Kidney capillary endothelial cell (primary cell): ENCODE measurements at places on chromosomes 2 and 18.

- DNase-seq: no peak
Measured at GRCh38 chr2:64582774-64583340, 58.7 kb downstream of the AFTPH start.

DNA sequence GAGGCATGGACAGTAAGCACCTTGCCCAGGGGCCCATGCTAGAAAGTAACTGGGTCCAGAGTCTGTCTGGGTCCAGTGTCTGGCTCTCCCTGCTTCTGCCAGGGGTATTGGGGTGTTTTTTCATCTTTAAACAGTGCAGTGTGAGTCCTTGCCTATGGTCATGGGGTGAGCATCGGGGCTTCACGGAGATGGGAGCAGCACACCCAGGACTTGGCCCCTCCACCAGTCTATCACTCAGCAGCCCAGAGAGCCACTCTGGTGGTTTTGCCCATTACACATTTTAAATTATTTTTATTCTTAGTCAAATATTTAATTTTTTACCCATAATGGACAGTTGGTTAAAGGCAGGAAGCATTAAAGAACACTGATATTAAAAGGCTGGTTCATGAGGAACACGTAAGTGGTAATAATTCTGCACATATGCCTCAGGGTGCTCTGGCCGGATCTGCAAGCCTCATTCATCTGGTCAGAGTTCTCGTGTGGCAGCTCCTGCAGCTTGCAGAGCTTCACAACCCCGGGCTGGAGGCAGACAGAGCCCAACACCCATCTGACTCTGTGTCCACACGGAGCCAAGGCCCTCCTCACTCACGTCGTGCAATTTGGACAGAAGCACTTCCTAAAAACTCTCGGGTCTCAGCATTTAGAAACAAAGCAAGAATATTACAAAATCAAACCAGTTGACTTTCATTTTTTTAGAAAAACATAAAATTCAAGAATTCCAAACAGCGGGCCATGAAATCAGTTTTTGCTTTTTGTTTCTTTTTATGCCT, 204.1 kb downstream of the CTIF start:
- no peak for DNase-seq

GRCh38 chr2:96175951-96176350, 30.7 kb upstream of the DUSP2 start:
- no peak for DNase-seq

GRCh38 chr18:26287644-26288043, 61.4 kb downstream of the TAF4B start:
- DNase-seq: no peak

DNA sequence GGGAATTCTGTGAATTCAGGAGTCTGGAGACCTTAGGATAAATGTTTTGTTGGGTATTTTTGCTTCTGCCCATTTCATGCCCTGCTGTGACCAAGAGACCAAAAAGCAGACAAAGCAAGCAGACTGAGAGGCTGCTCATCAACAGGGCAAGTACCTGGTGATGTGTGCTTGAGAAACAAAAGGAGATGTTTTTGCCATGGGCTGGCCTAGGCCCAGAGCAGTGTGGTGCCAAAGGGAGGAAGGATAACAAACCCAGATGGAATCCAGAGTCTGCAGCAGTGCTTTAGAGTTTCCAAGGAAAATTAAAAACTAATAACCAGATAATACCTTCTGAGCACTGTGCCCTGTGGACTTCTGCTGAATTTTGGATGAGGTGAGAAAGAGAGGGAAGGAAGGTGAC, 538.4 kb downstream of the STK39 start:
- DNase-seq: no peak

DNA sequence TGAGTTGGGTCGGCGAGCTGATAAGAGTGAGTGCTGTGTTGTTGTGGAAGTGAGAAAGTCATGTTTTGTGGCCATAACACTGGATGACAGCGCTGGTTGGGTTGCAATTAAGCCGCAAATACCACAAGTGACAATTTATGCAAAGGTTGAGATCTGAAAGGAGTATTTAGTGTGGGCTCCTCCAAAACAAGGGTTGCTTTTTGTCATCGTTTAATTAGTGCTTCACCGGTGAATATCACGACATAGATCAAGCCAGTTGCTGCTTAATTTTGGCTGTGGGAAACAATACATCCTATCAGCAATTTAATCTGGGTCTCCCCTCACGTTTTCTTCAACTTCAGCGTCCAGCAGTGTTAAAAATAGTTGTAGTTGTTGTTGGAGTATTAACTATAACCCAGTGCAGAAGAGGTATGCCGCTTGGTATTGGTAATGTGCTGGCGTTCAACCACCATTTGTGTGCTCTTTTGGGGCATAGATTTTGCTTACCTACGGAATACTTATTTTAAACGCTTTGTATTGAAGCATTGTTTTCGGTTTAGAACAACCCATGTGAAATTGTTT, 662 bp downstream of the ACVR2A start:
- no peak for DNase-seq

DNA sequence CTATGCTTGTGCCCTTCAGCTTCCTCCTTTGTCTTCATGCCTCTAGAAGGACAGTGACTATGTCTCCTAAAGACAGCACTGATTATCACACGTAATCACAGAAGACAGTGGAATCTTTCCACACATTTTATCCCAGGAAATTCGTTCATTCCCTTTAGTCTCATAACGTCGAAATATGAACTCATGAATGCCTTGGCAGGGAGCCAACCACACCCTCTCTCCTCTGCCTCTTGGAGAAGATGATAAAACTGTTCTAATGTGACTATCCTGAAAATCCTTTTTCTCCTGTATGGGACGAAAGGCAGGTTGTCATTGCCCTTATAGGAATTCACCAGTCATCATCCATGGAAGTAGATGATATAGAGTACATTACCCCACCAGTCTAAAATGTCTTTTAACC, 726.6 kb upstream of the FANCL start:
- DNase-seq: no peak

- DNase-seq: no peak
Measured at GRCh38 chr2:131425231-131425941, 50.5 kb upstream of the TUBA3D start.

DNA sequence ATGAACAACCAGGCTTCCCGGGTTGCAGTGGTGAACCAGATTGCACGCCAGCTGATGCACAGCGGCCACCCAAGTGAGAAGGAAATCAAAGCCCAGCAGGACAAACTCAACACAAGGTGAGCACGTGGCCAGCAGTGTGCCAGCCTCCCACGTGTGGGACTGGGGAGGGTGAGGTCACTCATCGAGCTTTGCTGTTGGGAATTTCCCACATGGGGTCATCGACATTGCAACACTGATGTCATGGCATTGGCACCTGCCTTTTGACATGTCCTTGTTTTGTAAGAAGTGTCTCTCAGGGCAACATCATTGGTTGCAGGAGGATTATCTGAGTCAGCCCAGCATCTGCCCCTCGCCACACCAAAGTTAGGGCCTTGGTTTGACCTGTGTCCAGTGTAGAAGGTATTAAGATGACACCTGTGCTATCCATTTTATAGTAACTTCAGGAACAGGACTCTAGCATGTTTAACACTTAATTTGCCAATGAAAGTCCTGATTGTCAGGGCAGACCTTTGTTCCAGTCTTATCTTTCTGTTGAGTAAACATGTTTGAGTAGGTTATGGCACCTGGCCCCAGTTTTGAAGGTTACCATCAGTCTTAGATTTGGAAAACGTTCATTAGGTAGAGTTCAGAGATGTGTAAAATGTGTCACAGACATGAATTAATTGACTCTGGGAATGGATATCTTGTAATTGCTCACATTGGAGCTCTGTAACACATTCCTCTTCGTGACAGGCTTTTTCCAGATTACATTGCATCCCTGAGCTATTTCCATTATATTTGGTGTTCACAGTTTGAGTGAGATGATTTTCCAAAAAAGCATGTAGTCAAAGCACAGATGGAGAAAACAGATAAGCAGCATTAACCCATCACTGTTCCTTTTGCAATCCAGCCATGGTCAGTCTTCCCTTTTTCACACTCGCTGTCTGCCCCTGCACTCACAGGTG, 93.3 kb upstream of the EML6 start:
- no peak for DNase-seq

DNA sequence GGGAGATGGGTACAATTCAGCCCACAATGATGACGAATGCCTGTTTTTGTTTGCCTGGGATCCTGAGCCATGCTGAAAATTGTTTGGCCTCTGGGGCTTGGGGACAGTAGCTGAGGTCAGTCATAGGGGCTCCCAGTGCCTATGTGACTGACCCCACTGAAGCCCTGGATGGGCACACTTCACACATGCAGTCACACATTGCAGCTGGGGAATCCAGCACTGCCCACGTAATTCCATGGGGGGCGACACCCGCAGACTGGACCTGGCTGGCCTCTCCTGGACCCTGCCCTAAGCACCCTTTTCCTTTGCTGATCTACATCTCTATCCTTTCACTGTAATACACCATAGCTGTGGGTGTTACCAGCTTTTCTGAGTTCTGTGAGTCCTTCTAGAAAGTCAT, 295.2 kb upstream of the HS6ST1 start:
- DNase-seq: no peak

- DNase-seq: no peak
Measured at GRCh38 chr18:6374340-6374739, 40.4 kb downstream of the L3MBTL4 start.

DNA sequence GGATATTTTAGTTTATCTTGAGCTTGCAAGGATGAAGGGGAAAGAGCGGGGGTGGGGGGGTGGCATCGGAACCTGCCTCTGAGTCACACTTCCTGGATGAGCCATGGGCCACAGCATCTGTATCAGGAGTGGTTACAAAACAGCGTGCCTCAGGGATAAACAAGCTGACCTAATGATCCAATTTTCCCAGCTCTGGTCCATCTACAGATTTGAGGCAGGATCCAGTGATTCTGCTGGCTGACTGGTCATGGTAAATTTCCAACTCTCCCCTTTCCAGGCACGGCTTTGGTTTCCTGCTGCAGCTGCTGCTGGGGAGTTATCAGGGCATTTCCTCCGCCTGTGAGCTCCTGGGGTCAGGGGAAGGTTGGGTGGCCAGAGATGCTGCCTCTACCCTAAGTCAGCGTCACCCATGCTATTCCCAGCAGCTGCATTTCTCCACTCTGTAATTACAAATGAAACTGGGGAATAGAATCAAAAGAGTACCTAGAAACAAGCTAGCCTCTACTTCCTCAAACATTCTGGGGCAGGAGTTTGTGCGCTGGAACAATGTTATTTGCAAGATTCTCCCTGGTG, 4.7 kb upstream of the HPCAL1 start:
- DNase-seq: peak; percentile 92

- DNase-seq: no peak
Measured at GRCh38 chr18:25174324-25174723, 177.6 kb downstream of the ZNF521 start.

DNA sequence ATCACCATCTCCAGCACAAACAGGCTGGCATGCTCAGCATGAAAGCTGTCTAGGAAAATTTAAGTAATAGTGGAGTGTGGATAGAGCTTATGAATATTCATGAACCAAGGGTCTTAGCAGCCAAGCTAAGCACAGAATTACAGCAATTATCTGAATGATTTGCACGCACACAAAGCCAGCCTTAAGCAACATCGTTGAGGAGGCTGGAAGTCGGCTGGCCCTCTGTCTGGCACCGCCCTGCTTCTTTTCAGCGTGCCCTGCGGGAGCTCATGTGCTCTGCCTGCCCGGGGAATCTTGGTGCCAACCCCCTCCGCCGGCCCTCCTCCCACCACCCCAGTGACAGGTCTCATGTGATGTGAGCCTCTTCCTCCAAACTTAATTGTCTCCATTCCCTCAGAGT, 540.1 kb downstream of the CMPK2 start:
- DNase-seq: no peak

DNA sequence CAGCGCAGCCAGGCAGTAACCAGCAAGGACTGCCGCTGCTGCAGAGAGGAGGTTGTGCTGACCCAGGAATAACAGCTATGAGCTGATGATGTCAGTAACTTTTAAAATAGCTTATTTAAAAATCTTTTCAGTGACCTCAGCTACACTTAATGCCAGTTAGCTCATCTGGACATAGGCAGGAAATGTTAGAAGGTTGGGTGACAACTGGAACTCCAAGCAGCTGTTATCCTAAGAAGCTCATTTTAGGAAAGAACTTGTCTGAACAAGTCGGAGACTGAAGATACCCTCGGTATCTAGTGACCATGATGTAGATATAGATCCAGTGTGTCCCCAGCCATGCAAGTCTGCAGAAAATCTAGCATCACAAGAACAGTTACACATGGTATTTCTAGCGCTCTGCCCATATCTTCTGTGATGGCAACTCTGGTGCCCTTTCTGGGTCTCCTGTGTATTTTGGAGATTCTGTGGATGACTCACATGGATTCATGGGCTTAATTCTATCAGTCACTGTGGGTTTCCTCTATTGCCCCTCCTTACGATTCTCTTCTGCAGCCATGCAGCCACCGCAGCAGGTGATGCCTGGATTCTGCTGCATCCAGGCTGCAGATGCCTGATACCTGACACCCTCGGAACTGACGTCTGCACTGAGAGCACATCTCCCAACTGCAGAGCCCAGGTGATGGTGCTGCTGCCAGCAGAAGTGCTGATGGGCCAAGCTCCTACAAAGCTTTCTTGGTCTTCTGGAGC, 19.8 kb upstream of the PLEK start:
- DNase-seq: no peak

DNA sequence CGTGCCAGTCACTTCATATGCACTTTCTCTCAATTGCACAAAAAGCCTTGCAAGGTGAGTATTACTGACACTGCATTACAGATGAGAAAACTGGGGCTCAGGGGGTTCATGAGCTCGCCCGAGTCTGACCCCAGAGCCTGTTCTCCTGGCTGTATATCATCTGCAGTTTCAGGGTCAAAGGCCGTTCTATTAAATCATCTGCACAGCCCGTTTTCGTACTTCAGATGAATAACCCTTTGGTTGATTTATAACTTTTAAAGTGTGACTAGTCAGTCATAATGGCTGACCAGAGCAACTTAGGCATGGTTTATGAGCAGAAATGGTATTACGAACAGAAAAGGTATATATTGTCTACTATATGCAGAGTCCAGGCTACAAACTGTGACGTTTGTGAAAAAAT, 35.3 kb upstream of the NPAS2 start:
- no peak for DNase-seq

GRCh38 chr2:158963071-158963470, 5.4 kb upstream of the TANC1 start:
- DNase-seq: no peak

DNA sequence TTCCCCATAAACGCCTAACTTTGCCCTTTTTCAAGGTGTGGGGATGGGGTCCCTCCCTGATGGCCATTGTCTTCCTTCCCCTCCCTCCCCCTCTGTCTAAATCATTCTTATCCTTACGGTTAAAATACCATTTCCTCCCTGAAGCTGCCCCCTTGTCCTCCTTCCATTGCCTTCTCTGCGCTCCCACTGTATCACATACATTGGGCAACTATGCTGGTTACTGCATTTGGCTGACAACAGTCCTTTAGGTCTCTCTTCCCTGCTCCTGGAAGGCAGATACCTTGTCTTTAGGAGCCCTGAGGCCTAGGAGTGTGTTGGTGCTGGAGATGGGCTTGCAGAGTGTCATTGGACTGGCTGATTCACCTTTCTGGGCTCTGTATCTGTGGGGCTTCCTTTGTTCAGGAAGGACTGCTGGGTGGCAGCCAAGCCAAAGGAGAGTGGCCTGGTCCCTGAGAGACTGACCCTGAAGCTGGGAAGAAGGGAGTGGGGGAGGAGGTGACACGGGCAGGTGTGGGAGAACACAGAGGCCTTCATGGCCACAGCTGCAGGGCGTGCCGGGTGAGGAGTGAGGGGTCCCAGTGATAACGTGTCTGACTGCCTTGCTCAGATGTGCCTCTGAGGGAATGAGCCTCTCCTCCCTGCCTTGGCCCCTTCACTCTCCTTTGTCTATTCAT, 2.2 kb downstream of the WNT6 start:
- DNase-seq: no peak
